ENCODE measurements at places on chromosomes 5 and 9.

DNA sequence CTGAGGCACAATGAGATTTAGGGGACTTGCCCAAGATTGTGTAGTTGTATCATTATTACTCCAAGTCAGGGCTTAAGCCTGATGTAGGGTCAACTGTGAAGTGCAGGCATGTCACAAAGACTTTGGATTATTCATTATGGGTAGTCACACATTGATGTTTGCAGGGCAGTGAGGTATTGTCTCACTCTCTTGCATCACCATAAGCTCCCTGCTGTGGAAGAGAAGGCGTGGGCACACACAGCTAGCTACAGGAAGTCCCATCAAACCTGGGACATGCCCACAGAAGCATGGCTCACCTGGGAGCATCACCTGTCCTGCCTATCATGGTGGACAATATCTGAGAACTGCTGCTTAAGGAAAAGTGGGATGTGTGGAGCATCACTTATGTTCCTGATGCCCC, 42.1 kb downstream of the TMOD1 start:
- no peak for DNase-seq

GRCh38 chr9:4812858-4813257, 20.1 kb downstream of the RCL1 start:
- DNase-seq, result no peak

DNA sequence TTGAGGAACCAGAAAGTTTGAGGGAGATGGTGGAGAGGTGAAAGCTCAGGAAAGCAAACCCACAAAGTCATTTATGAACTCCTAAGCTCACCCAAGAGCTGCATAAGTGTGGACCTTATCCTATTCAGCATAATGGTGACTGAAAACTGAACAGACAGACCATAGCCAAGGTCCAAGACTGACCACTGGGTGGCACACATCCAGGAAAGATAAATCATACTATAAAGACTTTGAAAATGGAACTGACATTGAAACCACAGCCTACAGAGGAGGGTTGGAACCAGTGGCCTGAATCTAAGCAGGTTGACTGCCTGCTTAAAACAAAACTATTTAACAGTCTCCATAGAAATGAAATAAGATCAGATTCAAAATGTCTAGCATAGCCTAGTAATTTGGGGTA, 121.0 kb upstream of the RGS7BP start:
- DNase-seq, result no peak

DNA sequence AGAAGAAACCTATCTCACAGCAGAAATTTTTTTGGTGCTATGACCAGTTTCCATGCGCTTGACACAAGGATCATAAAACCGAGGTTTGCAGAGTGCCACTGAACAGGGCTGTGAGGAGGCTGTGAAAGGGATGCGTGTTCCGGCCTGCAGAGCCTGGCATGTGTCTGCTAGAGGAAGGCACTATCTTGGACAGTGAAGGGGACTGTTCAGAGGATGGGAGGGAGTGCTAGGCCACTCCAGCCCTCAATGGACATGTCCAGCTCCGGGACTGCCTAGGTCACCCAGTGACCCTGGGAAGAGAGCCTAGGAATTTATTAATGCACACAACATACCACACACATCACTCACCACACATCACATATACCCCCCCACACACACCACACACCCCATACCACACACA, 275.9 kb downstream of the GADD45G start:
- DNase-seq, result no peak

- peak; percentile 86 for DNase-seq
Observed at GRCh38 chr5:169803077-169803981, 166.3 kb downstream of the DOCK2 start.

DNA sequence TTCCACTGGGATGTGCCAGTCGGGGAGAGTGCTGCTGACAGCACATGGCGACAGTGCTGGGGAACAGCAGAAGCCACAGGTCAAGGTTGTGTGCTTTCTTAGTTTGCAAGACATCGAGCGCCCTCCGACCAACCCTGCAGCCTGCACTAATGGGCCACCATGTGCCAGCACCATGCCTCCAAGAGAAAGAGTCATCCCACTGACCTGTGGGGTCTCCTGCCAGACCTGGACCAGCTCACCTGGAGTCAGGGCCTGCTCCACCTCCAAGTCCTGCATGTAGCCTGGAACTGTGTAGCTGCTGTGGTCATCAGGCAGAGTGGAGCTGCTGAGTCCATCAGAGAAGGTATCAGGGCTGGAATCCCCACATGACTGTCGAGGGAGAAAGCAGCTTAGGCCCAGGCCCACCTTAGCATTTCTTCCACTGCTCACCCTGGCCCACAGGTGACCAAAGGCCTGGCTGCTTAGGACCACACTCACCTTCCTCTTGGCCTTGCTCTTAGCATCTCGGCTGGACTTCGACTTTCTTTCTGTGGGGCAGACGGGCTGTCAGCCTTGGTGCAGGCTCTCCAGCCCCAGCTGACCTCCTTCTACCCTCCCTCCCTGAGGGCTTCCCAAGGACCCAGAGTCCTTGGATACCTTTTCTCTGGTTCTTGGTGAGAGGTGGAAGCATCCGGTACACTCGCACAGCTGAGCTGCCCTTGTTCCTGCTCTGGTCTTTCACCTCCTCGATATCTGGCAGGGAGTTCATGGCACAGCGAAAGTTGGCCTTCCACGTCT, 4.1 kb downstream of the IRF1 start:
- DNase-seq, result no peak

- DNase-seq, result no peak
Observed at GRCh38 chr9:109632817-109633216, 134.7 kb upstream of the PTPN3 start.

DNA sequence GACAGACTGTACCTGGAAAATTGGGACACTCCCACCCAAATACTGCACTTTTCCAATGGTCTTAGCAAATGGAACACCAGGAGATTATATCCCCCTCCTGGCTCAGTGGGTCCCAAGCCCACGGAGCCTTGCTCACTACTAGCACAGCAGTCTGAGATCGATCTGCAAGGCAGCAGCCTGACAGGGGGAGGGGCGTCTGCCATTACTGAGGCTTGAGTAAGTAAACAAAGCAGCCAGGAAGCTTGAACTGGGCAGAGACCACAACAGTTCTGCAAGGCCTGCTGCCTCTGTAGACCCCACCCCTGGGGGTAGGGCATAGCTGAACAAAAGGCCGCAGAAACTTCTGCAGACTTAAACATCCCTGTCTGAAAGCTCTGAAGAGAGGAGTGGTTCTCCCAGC, 260.0 kb upstream of the ST8SIA4 start:
- no peak for DNase-seq

- DNase-seq, result no peak
Observed at GRCh38 chr5:1321576-1321975, 23.3 kb downstream of the CLPTM1L start.

- no peak for DNase-seq
Observed at GRCh38 chr5:57568136-57568535, 85.5 kb upstream of the ACTBL2 start.

- DNase-seq, result no peak
Observed at GRCh38 chr5:145025775-145026174, 809.4 kb downstream of the PRELID2 start.

DNA sequence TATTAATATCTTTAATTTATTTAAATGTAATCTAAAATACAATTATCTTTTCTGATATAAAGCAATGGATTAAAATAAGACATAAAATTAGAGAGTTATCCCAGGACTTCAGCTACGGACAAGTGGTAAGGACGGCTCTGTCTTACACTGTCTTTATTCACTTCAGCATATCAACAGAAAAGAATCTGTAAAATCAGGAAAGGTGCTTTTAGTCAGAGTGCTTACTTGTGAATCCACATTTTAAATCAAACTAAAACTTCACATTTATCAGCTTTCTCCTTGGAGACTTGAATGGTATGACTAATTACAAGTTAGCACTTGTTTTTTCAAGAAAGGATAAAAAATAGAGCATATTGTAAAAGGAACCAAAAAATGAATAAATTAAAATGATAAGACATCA, 39.3 kb downstream of the ST8SIA4 start:
- DNase-seq, result no peak

Data from right cardiac atrium (tissue), 5 donors.